Hematopoietic multipotent progenitor cell (in vitro differentiated cells): ENCODE measurements at places on chromosomes 4 and X.

- no peak for DNase-seq
Observed at GRCh38 chr4:135210341-135210740, 1008.8 kb upstream of the PABPC4L start.

DNA sequence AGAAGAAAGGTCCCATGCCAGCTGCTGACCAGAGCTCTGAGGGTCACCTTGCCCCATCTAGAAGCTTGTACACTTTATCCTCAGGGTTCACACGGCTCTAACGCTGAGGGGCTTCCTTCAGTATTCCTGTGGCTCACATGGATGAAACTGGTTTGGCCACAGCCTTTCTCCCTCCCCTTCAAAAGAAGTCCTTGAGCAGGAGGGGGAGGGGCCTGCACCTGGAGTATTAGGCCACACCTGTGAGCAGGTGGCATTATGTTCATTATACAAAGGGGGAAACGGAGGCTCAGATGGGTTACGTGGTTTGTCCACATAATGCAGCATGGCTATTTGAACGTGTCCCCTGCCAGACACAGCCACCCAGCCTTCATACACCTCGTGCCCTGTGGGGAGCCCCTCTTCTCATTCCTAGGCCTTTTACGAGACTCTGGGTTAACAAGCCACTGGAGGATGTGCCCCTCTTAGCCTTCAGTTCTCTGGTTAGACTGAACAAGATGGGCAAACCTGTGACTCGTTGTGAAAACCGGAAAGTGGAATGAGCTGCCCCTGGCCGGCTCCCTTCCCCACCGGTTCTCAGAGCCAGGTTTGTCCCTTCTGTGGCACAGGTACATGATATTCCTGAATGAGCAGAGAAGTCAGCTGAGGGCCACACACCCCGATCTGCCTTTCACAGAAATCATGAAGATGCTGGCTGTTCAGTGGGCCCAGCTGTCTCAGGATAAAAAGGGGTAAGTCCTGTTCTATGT lies 27.2 kb upstream of the JAKMIP1 start:
- no peak for DNase-seq

GRCh38 chr4:98469771-98470170 lies 188.6 kb downstream of the TSPAN5 start:
- no peak for DNase-seq

GRCh38 chr4:41517747-41518146 lies 20.2 kb upstream of the LIMCH1 start:
- DNase-seq, result no peak

- DNase-seq, result no peak
Observed at GRCh38 chrX:151771726-151772125, 37.2 kb downstream of the CNGA2 start.

- DNase-seq, result no peak
Observed at GRCh38 chrX:129750971-129751370, 12.2 kb downstream of the XPNPEP2 start.

DNA sequence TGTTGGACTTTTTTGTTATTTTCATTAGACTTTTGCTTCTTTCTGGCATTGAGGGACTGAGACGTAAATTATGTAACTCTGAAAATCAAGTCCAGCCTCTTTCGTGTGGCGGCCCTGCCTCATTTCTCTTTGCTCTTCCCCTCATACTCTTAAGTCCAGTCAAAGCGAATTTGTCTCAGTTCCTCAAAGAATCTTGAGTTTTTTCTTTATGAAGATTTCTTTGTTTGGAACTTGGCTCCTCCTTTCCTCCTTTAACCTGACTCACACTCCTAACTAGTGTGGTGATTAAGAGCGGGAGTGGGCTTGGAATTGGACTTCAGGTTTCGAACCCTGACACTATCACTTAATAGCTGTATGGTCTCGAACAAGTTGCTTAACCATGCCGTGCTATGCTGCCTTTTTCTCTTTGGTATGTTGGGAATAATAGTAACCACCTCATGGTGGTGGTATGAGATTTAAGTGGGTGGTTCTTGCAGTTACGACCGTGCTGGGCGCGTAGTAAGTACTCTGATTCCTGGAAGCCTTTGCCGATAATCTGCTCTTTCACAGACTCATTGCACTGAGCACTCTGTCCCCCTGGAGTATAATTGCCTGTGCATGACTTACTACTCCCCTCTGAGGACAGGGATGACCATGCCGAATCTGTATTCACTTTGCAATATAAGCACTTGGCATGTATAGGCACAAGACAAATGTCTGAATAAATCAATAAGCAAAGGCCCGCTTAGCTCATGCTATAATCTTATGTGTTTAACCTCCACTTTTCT lies 19.1 kb downstream of the FNIP2 start:
- no peak for DNase-seq

DNA sequence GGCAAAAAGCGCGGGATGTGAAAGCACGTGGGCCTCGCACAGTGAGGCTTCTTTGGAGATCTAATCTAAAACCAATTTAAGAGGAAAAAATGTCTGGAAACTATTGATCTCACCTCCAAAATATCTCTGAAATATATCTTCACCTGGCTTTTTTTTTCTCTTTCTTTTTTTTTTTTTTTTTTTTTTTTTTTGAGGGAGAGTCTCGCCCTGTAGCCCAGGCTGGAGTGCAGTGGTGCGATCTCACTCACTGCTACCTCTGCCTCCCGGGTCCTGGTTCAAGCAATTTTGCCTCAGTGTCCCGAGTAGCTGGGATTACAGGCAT lies 383 bp upstream of the ZMAT1 start:
- DNase-seq, result no peak

GRCh38 chr4:176290520-176290919 lies 21.5 kb upstream of the ASB5 start:
- no peak for DNase-seq

GRCh38 chrX:72408885-72409284 lies 103.2 kb upstream of the CITED1 start:
- DNase-seq, result no peak

GRCh38 chr4:115433491-115433890 lies 320.1 kb upstream of the NDST4 start:
- DNase-seq, result no peak

- DNase-seq, result no peak
Observed at GRCh38 chr4:26879805-26880204, 19.2 kb downstream of the STIM2 start.

GRCh38 chrX:3160756-3161155 lies 119.5 kb downstream of the ARSF start:
- DNase-seq, result no peak

DNA sequence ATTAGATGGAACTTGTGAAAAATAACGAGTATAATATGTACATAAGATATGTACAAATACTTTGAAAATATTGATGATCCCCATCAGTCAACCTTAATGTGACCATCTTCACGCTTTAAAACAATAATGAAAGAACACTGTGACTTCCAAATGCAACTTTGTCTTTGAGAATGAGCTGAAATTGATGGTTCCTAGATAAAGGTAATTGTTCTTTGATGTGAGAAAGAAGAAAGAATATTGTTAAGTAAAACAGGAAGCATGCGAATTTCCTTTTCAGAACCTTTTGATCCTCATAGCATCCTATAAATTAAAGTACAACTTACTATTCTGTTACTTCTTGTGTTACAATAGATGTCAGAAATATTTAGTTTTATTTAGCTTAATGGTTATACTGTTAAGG lies 22.2 kb downstream of the IL2 start:
- DNase-seq, result no peak

DNA sequence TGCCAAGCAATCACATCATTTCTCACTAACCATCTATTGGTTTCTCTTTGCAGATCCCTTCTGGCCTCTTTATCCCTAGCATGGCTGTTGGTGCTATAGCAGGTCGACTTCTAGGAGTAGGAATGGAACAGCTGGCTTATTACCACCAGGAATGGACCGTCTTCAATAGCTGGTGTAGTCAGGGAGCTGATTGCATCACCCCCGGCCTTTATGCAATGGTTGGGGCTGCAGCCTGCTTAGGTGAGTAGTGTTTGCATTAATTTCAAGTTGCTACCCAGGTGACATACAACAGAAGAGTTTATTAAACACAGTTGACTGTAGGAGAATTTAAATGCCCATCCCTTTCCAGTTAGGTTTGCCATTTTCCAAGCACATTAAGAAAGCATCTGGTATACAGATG lies 112.2 kb downstream of the AKAP4 start:
- DNase-seq, result no peak

GRCh38 chr4:26302031-26302899 lies 18.5 kb upstream of the RBPJ start:
- DNase-seq, result peak; percentile 26

DNA sequence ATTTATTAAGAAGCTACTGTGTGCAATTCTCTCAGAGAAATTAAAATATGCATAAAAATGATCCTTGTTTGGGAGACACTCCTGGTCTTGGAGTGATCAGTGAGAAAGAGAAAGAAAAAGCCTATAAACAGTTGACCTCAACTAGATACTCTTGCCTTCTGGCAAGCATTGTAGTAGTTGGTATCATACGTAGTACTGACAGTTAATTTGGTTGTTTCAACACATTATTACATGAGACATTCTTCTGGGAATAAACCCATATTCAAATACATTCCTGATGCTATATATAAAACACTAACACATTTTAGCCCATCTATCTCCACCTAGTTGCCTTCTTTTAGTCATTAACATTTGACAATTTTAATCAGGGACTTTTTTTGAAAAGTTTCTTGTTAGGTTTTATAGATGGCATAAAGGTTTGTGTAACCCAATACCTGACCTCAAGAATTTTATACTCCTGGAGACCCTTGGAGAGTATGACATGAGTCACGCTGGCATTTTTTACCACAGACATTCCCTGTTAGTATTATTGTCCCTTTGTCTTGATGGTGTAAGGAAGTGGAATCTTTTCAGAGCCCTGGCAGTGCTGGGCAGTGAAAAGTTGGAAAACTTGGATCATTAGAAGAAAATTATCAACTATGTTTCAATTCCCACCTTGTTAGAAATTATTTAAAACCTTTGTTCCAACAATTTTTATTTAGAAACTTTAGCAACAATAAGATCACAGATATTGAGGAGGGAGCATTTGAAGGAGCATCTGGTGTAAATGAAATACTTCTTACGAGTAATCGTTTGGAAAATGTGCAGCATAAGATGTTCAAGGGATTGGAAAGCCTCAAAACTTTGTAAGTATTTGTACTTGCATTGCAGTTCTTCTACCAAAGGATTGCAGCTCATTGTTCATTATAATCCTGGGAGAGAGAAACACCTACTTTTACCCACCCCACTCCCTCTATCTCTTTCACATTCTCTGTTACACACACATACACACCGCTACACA lies 167.1 kb upstream of the PACRGL start:
- DNase-seq, result no peak

DNA sequence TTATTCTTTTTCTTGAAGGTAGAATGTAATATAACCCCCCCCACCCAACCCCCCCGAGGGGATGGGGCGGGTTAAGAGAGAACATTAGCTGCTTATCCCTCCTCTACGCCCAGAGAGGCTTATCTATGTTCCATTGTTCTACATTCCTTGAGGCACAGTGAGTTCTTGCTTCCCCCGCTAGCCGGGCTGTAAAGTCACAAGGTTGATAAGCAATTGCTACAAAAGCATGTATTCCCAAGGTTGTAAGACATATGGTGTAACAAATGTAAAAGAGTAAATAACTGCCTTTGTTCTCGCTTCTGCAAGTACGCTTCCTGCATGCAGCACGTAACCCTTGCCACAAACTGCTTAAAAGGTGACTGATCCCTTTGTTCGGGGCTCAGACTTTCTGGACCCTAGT lies 8.2 kb downstream of the DCAF8L2 start:
- DNase-seq, result no peak

- DNase-seq, result no peak
Observed at GRCh38 chr4:6568689-6569332, 6.2 kb upstream of the MAN2B2 start.

- no peak for DNase-seq
Observed at GRCh38 chr4:143286701-143287571, 49.7 kb upstream of the GAB1 start.

- DNase-seq, result no peak
Observed at GRCh38 chr4:81096566-81096965, 66.1 kb downstream of the BMP3 start.

- DNase-seq, result peak; percentile 6
Observed at GRCh38 chr4:133320576-133321170, 171.6 kb downstream of the PCDH10 start.

DNA sequence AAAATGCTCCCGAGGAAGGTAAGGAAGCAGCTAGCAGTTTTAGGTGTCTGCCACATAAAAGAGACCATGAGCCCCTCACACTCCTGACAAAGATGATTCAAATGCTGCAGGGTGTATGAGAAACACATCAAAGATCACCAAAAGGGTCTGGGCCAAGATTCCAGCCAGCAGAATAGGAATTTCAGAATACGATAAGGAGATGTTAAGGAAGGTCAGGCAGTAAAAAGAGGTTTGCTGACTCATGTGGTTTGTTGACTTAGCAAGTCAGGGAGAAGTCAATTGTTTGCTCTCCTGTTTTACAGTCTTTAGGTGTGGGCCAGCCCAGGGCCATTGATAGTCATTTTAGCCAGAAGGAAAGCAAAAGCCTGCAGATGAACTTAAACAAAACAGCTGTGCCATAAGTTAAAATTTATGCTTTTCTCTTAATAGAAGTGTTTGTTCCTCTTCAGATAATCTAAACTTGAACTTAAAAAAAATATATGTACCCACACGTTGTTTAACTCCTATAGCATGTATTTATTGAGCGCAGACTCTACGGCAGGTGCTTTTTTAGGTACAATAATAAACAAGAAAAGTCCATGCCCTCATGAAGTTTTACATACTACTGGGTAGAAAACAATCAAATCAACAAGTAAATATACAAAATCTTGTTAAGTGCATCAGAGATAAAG lies 115.6 kb downstream of the CAMK2D start:
- DNase-seq, result no peak

GRCh38 chrX:121106484-121107235 lies 59.2 kb downstream of the GLUD2 start:
- DNase-seq, result no peak

- peak; percentile 63 for DNase-seq
Observed at GRCh38 chrX:102345916-102346315, 93.9 kb downstream of the NXF2B start.

- no peak for DNase-seq
Observed at GRCh38 chrX:68880846-68881552, 52.2 kb downstream of the EFNB1 start.

- no peak for DNase-seq
Observed at GRCh38 chr4:21753084-21753760, 195.3 kb downstream of the KCNIP4 start.

DNA sequence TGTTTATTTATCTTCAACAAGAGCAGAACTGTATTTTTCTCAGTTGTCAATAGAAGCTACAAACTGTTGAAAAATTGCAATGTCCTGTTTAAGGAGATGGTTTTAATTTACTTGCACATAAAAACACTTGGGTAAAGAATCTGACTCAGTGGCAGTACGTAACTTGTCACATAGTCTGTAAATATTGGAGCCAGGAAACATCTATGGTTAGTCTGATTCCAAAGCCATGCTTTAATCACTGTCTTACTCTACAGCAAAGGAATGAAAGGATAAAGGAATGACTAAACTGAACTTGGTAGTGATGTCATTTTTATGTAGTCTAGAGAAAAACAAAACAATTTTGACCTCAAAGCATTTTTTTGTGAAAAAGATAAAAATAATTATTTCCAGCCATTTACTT lies 537.2 kb downstream of the STIM2 start:
- DNase-seq, result no peak

GRCh38 chr4:121666091-121666679 lies 30.6 kb downstream of the ANXA5 start:
- DNase-seq, result no peak

GRCh38 chrX:110311437-110312230 lies 6.3 kb downstream of the AMMECR1 start:
- DNase-seq, result no peak
